ENCODE measurements at places on chromosomes 7 and 10.

DNA sequence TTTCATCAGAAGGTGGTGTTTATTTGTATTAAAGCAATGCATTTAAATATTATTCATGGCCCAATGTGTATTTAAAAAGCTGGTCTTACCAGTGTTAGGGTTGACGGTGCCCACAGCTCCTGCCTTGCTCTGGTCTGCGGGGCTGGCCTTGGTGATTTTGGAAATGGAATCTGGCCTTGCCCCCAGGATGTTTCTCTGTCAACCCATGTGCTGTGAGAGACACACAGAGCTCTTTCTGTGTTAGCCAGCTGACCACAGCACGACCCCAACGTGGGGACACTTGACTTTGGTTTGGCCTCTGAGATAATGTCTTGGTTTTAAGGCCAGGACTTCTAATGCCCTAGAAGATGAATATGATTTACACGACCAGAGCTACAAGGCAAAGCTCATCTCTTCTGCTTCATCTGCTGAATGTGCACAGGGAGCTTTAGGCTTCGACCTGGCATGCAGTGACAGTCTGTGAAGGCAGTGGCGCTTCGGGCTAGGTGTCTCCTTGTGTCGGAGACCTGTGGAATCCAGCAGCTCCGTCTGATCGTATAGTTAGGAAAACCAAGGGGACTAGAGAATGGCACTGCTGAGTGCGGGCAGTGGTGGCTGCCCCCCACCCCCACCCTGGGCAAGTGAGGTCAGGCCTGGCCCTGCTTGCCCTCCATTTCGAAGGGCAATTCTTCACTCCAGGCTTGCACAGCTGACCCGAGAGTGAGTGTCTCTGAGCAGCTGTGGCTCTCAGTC, 246.1 kb downstream of the EBF3 start:
- no peak for DNase-seq

GRCh38 chr7:44574287-44574872, 672 bp upstream of the DDX56 start:
- DNase-seq, result no peak

- no peak for DNase-seq
Measured at GRCh38 chr7:7967886-7968543, 581 bp upstream of the GLCCI1 start.

DNA sequence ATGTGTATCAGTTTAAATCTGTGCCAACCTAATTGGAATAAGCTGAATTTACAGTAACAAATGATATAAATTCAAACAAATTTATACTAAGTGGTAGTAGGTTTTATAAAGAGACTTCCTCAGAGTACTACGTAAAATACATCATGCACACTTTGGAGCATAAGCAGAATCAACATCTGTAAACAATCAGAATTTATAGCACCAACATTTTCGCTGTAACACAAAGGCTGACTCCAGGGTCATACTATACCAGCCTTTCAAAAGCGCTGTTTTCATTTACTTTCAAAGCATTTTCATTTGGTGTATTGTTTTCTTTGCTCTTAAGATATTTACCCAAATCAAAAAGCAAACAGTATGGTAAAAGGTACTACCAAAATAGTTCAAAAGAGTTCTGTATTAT, 29.3 kb upstream of the TMEM168 start:
- DNase-seq, result no peak

GRCh38 chr10:113681533-113682470, 2.1 kb downstream of the CASP7 start:
- DNase-seq, result no peak

- DNase-seq, result no peak
Measured at GRCh38 chr10:100791369-100792058, 46.1 kb downstream of the PAX2 start.

- no peak for DNase-seq
Measured at GRCh38 chr10:79946271-79947082, 2.4 kb downstream of the SFTPD start.

- DNase-seq, result no peak
Measured at GRCh38 chr7:121302214-121302745, 26.5 kb upstream of the WNT16 start.

DNA sequence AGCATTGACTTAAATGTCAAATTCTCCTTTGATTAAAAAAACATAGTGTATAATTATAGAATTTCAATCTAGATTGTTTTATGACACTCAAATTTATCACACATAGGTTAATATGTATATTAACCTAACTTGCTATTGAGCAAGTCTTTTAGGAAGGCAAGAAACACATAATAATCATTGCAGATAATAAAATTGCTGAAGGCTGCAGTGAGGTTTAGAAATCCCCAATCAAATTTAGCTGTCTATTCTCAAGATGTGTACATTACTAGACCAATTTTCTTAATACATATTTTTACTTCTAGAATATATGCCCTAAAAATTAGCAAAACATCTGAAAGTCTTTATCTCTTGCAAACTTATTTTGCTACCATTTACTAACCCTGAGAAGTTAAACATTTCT, 34.9 kb upstream of the SEMA3D start:
- DNase-seq, result no peak

DNA sequence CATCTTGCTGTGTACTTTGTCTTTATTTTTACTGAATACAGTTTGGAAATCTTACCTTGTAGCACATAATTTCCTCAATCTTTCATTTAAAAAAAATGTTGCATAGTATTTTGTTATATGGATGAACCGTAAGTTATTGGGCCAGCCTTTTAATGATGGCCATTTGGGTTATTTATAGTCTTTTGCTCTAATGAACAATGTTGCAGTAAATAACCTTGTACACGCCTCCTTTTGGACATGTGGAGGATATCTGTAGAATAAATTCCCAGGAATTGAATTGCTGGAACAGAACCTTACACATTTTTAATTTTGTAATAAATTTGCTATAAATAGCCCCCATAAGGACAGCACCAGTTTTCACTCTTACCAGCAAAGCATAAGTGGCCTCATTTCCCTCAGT, 12.7 kb upstream of the PRF1 start:
- DNase-seq, result no peak

GRCh38 chr7:44980393-44981034, 1.7 kb upstream of the MYO1G start:
- DNase-seq, result peak; percentile 92

DNA sequence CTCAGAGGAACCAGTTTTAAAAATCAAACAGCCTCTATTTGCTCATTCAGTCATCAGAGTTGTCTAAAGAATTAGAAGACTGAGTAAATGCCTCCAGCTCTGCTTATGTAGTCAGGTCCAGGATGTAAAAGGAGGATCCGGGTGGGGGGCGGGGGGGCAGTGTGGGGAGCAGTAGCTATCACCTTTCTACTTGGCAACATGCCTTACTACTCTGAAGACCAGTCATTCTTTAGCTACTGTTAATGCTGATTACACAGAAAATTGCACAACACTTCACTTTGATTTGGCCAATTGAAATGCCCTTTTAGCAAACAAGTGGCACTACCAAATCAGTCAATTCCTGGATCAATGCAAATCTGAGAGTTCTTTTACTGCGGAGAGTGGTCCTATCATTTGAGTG, 164.2 kb downstream of the NXPH1 start:
- DNase-seq, result no peak

DNA sequence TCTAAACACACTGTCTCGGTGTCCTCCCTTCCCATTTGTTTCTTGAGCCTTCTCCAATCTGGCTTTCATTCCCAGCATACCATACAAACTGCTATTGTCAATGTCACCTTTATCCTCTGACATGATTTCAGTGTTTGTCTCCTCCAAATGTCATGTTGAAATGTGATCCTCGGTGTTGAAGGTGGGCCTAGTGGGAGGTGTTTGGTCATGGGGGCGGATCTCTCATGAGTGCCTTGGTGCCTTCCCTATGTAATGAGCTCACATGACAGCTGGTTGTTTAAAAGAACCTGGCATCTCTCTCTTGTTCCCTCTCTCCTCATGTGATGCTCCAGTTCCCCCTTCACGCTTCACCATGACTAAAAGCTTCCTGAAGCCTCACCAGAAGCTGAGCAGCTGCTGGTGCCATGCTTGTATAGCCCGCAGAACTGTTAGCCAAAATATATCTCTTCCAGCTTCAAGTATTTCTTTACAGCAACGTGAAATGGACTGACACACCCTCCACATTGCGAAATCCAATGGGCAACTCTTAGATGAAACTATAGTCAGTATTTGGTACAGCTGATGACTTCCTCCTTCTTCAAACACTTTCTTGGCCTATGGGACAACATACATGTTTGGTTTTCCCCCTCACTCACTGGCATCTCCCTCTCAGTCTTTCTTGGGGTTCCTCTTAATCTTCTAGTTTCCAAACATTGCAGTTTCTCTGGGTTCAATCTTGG, 27.8 kb downstream of the RNLS start:
- no peak for DNase-seq

DNA sequence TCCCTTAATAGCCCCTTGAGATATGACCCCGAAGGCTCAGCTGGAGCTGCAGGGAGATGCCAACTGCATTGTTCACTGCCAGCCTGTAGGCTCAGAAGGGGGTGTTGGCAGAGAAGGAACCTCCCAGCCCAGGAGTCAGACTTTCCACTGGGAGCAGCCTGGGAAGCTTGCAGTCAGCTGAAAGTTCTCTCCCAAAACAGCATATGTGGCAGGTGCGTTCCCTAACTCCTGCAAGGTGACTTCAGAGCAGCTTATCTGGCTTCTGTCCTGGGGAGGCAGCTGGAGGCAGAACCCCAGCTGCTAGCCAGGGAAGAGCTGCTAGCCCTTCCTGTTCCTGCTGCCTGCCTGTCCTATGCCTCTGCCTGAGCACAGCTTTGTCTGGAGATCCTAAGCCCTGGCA, 8.1 kb downstream of the SFTPA2 start:
- DNase-seq, result no peak

- no peak for DNase-seq
Measured at GRCh38 chr7:33849004-33849403, 56.3 kb upstream of the BMPER start.

- DNase-seq, result no peak
Measured at GRCh38 chr10:42939685-42940366, 137.0 kb upstream of the RET start.

DNA sequence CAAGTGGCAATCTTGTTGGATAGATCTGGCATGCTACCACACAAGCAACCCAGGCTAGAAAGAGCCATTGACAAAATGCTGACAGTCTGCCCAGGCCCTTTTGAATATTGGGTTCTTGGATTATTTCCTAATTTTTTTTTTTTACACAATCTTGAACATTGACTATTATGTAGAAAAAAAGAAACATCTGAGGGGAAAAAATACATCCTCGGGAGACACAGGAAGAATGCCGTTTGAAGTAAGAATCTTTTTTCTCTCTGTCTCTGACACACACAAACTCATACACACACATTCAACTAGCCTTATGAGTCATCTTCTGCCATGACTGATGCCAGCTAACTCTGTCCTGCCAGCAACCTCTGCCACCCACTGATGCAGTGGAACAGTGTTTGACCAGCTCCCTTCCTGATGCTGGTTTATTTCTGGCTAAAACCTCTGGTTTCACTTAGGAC, 47.2 kb downstream of the SORBS1 start:
- no peak for DNase-seq

GRCh38 chr7:48515171-48515570, 343.9 kb downstream of the ABCA13 start:
- DNase-seq, result no peak

- DNase-seq, result no peak
Measured at GRCh38 chr7:122363144-122363543, 58.6 kb upstream of the FEZF1 start.

GRCh38 chr10:72344932-72345331, 9.8 kb downstream of the DNAJB12 start:
- DNase-seq, result peak; percentile 67

DNA sequence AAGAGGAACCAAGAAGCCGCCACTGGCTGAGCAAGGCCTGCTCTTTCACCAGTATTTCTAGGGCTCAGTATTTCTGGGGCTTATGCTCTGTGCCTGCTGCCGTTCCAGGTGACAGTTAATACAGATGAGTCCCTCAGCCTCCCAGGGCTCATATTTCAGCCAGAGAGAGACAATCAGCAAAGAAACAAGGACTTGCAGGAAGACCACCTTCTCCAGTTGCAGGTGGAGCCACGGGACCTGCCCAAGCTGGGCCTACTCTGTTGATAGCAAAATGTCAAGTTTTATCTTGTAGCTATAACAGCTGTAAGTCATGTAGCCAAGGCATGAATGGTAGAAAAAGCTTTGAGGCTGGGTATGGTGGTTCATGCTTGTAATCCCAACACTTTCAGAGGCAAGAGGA, 42.7 kb downstream of the NPTX2 start:
- DNase-seq, result no peak

GRCh38 chr7:28360739-28361138, 51.6 kb upstream of the CREB5 start:
- no peak for DNase-seq

DNA sequence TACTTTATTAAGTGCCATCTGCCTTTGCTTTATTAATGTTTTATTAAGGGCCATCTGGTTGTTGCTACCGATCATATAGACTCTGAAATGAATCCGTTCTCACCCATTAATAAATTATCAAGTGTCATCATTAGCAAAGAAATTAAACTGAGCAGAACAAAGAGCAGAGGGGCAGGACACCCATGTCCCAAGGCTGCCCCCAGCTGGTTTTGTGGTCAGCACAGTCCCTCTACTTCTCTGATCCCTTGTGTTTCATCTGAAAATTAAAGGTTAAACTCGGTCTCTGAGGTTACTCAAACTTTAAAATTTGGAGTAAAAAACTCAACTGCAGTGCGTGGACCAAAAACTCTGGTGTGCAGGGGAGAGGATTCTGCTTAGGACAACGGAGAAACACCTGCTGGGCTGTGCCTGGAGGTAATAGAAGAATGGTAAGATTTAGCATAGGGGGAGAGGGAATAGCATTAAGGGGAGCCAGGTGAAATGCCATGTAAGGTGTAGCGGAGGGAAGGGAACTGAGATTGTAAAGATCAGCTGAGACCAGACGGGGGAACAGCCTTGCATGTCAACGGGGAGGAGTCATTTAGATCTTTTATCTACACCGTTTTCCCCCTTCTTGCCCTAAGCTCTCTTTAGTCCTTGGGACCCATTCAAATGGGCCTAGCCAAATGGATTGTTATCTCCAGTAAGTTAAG, 10.8 kb upstream of the GSDME start:
- no peak for DNase-seq

GRCh38 chr7:77254429-77254828, 54.8 kb upstream of the FGL2 start:
- DNase-seq, result no peak

- DNase-seq, result peak; percentile 81
Measured at GRCh38 chr10:133275684-133276092, 980 bp downstream of the ADAM8 start.

GRCh38 chr10:12849319-12850181, 152.0 kb downstream of the CCDC3 start:
- DNase-seq, result no peak
